ENCODE measurements at places on chromosomes 1 and 21.

DNA sequence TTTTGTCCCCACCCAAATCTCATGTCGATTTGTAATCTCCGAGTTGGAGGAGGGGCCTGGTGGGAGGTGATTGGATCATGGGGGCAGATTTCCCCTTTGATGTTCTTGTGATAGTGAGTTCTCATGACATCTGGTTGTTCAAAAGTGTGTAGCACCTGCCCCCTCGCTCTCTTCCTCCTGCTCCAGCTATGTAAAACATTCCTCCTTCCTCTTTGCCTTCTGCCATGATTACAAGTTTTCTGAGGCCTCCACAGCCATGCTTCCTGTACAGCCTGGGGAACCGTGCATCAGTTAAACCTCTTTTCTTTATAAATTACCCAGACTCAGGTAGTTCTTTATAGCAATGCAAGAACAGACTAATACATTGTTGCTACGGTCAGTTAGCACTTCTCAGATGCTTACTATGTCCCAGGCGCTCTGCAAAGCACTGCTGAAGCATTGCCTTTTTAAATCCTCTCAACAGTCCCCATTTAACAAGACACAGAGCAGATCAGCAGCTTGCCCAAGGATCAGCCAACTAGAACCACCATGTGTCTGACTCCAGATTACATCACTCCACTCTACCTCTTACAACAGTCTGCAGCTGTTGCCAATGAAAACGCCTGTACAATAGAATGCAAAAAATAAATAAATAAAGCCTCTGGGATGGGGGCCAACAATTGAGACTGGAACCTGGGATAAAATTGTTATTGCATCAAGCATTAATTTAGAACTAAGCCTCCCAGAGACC, 52.4 kb upstream of the USP1 start:
- DNase-seq = peak; percentile 60

- no peak for DNase-seq
These were observed 92.9 kb downstream of the KCNN3 start for GRCh38 chr1:154777154-154777553.

DNA sequence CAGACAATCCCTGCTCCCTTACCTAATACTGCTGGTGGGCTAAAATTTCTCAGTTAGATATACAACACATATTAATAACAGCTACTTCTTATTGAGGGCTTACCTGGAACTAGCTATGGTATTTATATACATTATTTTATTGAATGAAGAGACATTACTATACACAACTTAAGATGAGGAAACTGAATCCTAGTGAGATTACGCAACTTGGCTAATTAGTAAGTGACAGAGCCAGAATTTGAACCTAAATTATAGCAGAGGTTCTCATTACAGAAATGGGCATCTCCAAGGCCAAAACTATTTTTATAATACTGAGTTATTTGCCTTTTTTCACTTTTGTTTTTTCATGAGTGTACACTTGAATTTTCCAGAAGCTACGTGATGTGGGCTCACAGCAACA, 44.5 kb upstream of the SMYD2 start:
- DNase-seq = no peak

- DNase-seq = no peak
These were observed 7.5 kb upstream of the CDC14A start for GRCh38 chr1:100344774-100345173.

DNA sequence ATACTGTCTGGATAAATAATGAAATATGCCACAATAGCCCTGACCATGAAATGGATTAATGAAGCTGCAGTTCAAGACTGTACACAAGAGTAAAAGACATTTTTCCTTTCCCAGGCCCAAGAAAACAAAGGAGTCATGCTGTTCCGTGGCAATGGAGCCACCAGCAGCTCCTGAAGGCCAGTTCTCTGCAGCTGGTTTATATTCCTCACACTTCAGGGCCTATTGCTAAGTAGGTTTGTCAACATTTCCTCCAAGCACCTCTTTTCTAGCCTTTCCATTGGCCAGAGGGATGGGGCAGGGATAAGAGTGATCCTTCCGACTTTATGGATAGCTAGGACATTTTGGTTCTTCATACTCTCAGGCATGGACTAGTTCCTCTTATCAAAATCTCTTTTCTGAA, 24.2 kb upstream of the RGL1 start:
- no peak for DNase-seq

- no peak for DNase-seq
These were observed 681 bp upstream of the UBXN10 start for GRCh38 chr1:20184997-20185833.

GRCh38 chr1:36154765-36155407, 1.1 kb upstream of the MAP7D1 start:
- no peak for DNase-seq

DNA sequence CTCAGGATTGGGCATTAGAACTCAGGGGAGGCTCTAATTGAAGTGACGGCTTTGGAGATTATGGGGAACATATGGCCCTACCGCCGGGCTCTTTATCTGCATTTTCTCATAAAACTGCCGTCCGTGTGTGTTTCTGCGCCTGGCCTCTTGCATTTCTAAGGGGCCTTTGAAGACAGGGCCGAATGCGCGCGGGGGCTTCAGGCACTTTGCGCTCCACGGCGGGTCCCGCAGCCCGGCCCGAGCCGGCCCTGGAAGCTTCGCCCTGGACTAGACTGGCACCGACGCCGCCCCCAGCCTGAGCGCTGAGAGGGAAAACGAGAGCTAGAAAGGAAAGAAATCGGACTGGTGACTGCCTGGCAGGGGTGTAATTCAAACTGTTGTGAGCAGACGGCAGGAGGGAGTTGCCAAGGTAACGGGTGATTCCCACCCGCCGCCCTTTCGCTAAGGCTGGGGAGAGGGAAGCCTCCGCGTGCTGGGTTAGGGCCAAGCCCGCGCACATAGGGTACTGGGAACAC, 120.7 kb downstream of the LMX1A start:
- peak; percentile 12 for DNase-seq

DNA sequence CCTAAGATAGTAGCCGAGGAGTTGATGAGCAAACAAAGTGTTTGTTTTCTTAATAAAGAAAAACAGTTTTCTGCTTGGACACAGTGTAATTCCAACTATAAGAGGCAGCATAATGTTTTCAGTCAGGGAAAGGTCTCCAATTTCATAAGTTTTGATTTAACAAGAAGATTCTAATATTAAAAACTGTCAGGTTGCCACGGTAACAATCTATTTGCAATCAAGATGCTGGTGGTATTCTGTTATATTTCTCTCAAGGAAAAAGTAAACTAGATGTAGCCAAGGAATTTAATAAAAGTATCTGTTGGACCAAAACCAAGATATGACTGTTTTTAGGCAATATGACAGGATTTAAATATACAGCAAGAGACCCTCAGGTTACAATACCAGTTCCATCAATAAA, 211.7 kb downstream of the SMYD3 start:
- no peak for DNase-seq

GRCh38 chr1:231487910-231488309, 40.6 kb upstream of the TSNAX start:
- peak; percentile 12 for DNase-seq
